ENCODE measurements at places on chromosomes 3 and 15.

DNA sequence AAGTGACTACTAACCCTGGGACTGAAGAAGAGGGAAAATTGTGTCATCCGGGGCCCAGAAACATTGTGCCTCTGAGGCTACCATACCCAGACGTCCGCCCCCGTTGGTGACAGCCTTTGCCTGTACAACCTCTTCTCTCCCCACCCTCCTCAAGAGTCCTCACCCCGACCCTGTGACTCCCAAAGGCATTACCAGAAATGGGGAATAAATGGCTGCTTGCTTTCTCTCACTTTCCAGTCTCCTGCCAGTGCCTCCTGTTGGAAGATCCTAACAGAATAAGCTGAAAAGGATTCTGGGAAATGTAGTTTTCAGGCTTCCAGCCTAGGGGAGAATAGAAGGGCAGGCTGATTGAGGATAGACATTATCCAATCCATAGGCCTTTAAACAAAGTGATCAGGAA, 30.8 kb upstream of the SLC25A36 start:
- no peak for DNase-seq

DNA sequence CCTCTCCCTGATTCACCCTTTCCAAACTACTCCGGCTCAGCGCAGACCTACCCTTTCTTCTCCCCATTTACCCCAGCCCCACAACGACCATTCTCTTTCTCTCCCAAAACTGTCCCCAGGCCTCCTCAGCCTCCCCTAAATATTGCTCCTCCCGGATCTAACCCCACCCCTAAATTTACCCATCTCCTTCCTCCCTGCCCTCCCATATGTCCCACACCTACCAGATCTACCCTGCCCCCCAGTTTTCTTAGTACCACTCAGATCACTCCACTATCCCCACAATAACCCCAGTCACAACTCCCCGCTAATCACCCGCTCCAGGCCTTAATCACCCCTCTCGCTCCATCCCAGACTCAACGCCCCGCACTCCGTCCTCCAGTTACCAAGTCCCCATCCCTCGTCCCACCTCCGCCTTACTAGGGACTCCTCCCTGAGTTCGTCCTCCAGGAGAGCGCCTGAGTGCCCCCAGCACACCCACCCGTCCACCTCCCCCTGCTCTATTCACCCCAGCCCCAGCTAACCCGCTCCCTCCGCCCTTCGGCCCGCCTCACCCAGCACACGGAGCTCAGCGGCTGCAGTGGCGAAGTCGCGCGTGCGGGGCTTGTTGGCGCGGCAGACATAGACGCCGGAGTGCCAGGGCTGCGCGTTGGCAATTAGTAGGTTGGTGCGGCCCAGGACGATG, 18.6 kb upstream of the IGDCC3 start:
- DNase-seq = no peak

DNA sequence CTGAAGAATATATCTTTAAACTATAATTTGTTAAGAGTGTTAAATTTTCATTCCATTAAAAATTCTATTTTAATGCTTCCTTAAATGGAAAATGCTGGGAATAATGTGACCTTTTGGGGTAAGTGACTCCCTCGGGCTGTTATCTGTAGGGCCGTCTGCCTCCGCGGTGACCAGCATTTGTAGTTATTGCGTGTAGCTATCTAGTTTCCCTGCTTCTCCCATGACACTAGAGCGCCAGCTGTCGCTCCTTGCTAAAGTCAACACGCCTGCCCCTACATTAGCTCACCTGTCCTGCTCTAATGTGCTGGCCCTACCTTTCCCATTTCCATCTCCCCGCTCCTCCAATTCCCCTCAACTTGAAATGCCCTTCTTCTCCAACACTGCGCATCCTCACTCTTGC, 12.4 kb upstream of the CHRM5 start:
- no peak for DNase-seq

DNA sequence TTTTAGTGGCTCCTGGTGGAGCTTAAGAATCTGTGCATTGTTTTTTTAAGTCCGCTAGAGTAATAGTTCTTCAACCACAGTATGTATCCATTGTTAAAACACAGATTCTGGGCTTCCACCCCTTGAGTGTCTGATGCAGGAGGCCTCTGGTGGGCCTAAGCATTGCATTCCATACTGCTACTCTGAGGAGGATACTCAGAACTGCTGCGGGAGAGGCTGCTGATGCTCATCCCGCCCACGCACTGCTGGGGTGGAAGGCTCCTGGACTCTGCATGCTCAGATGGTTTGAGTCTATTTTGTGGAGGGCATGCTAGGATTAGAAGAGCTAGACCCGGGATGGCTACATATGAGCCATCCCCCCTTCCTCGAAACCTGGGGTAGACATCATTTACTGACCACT, 74.4 kb downstream of the THSD4 start:
- no peak for DNase-seq

DNA sequence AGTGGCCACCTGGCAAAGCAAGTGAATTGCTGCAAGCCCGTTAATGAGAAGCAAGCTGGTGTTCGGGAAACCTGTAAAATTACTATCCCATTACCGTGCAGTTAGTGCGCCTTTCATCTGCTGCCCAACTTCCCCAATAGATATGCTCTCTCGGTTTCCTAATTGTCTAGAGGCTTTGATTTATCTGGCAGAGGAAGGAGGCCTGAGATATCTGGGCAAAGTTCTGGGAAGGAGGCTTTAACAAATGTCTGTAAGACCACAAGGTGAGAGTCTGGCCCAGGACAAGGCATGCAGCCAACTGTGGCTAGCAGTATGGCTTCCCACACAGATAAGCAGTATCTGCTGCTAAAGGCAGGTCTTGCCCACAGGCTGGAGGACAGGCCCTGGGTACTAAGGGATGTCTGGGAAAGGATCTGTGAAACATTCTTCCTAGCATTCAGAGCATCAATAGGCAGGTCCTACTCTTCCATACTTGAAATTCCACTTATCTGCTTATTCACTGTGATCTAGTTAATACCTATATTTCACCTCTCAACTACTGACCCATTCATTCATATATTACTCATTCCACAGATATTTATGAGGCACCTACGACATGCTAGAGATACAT, 130.0 kb upstream of the SLC2A2 start:
- no peak for DNase-seq

DNA sequence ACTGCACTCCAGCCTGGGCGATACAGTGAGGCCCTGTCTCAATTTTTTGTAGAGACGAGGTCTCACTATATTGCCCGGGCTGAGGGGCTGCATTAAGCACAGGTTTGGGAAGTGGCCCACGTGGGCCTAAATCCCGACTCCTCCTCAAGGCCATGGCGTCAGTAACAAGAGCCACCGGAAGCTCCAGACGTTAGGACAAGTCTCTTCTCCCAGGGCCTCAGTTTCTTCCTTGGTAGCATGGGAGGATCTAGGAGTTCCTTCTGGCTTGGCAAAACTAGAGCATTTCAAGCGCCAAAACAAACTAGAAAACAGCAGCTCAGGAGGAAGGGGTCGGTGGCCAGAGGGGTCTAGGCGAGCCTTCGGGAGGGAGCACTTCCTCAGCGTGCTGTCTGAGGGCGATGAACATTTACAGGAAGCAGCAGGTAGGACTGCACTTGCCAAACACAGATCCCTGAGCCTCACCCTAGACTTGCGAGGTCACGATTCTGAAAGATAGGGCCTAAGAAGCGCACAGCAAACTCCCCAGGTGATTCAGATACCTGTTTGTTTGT, 536 bp downstream of the SNAPC5 start:
- DNase-seq = no peak

- no peak for DNase-seq
These were observed 118.7 kb upstream of the PTPRG start for GRCh38 chr3:61442696-61443095.

DNA sequence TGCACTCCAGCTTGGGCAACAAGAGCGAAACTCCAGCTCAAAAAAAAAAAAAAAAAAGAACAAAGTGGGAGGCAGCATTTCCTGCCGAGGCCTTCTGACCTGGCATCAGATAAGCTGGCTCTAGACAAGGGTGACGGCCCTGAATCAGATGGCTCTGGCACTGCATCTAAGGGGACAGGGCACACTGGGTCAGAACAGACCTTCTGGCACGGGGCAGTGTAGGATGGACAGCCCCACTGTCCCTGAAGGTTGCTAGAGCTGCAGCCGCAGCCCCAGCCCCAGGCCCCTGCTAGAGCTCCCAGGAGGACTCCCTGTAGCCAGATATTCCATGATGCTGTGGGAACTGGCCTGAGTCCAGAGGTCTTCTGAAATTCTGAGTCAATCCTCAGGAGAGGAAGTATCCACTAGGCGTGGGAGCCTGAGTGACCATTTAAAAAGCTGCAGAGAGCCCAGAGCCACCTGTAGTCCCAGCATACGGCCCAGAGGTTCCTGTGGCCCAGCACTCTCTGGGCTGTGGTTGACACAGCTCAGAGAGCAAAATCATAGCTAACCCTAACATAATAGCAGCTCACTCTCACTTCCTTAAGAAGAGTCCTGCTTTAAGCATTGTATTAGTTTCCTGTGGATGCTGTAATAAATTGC, 69.2 kb upstream of the MFGE8 start:
- DNase-seq = no peak

DNA sequence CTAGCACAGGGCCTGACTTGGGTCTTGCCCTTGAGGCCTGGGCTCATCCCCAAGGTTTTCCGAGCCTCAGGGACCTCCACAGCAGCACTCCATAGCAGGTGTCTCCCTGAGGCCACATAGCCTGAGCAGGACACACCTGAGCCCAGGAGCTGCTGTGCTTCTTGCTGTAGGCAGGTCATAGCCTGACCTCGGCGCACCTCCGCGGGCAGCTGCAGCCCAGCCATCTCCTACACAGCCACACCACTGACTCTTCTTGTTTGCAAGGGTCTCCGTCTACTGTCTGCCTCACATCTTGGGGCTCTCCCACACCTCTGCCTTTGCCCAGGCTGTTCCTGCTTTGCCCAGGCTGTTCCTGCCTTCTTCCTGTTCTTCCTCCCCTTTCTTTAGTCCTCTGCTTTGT, 224.8 kb downstream of the SLCO3A1 start:
- no peak for DNase-seq

- DNase-seq = no peak
These were observed 31.6 kb upstream of the SLC35G2 start for GRCh38 chr3:136787349-136787748.

GRCh38 chr3:152538518-152538917, 269.8 kb downstream of the MBNL1 start:
- no peak for DNase-seq

DNA sequence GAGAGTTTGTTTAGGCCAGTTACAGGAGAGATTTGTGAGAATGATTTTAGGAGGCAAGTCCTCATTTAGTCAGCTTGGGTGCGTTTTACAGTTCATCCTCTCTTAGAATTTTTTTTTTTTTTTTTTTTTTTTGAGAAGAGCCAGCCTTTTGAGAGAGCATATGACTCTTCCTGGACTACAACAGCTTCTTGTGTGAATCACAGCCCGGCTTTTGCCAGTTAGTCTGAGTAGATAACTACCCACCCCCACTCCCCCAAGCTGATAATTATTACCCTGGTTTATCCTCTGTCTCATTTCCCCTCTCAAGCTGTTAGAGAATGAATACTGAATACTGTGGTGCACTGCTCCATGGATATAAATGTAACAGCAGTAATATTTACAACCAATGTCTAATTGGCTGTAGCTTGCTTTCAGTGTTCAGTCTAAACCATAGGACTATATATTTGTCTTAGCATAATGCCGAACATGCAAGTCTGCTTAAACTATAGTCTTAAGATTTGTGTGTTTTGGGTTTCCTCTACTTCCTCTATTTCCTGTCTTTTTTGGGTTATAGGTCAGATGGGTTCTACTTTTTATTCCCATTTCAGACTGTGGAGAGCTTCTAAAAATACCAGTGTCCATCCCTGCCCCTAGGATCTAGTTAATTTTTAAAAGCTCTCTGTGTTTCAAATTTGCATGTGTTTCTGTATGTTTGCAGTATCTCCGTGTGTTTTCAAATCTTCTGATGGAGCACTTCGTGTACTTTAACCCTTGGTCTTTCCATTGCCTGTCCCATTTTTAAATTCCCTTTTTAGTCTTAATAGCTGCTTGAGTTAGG, 8.0 kb downstream of the CHD2 start:
- no peak for DNase-seq

Measured in activated CD8-positive, alpha-beta memory T cell treated with anti-CD3 and anti-CD28 coated beads for 24 hours (primary cell).